Esophagus squamous epithelium (tissue), 5 donors: ENCODE measurements at places on chromosomes 6 and 20.

DNA sequence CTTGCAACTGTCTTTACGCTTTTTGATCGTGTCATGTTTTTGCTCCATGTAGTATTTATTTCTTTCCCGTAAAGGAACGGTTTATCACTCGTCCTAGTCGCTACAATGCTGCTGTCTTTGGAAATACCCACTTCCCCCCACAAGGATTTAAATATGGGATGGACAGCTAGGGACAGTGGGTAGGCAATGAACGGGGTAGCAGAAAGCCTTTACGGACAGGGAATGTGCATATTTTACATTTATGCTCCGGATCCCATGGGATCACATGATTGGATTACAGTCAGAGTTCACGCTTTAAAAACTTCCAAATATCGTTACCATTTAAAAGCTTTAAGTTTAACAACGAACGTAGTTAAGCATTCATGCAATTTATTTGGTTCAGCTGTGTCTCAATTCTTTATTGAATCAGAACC, 1.2 kb downstream of the HIVEP1 start:
- no peak for DNase-seq

- DNase-seq: no peak
These were observed 152.4 kb upstream of the MAN1A1 start for GRCh38 chr6:119501798-119502483.

DNA sequence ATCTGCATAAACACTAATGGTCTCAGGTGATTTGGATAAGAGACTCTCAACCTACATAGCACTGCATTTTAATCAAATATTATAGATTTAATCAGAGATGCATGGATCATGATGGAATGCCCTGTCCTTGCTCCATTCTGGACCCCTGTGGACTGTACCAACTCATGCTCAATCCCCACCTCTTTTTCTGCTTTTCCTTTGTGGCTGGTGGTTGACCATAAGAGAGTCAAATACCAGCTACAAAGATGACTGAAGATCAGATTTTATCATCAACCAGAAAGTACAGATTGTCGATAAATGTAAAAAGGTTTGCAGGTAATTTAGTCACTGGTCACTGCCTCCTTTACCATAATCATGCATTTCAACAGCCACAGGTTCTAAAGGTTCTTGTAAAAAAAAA, 116.2 kb downstream of the ME1 start:
- no peak for DNase-seq

GRCh38 chr6:153117986-153118879, 12.8 kb downstream of the RGS17 start:
- DNase-seq: no peak

DNA sequence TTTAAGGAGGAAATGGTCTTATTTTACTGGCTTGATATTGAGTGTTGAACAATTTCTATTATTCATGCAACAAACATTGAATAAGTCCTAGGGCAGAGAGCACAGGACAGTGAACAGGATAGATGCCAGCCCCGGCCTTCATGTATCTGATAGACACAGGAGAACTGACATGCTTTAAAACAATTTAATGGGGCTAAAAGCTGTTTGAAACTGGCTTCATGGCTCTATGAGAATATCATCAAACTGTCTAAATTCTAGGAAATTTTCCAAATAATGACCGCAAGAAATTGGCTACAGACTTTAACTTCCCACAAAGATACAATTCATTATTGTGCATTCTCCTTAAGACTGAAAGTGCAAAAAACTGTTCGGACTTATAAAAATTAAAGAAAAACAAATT, 69.0 kb downstream of the ID4 start:
- DNase-seq: no peak

GRCh38 chr6:88698661-88699060, 264.8 kb downstream of the RNGTT start:
- no peak for DNase-seq
